Activated CD8-positive, alpha-beta memory T cell treated with anti-CD3 and anti-CD28 coated beads for 48 hours (primary cell): ENCODE measurements at places on chromosomes 12 and 14.

DNA sequence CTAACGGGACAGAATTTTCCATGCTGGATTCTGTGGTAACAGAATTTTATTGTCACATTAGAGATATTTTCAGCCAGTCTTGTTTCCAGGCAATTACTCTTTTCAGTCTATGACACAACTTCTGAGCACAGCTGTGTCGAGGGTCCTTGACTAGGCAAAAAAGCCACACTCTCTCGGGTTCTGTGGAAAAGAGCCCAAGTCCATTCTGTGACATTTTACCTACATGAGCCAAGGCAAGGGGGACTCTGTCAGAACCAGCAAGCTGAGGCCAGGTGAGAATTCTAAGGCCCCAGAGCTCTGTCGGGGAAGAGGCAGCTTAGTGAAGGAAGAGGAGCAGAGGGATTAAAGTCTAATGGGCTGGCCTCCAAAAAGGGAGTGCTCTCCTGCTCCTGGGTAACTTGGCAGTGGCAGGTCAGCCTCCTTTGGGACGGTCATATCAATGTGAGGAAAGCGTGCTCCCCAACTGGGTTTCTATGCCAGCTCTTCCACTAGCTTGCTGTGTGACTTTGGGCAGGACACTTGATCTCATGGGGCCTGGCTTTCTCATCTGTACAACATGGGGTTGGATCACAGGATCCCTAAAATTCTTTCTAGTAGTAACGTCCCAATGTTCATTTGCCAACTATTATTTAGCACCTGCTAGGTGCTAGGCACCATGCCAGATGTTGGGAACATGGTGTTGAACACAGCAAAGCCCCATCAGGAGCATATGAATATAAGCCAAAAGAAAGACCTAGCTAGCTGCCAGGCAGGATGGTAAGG is 16.0 kb upstream of the RIC8B start:
- DNase-seq: no peak

DNA sequence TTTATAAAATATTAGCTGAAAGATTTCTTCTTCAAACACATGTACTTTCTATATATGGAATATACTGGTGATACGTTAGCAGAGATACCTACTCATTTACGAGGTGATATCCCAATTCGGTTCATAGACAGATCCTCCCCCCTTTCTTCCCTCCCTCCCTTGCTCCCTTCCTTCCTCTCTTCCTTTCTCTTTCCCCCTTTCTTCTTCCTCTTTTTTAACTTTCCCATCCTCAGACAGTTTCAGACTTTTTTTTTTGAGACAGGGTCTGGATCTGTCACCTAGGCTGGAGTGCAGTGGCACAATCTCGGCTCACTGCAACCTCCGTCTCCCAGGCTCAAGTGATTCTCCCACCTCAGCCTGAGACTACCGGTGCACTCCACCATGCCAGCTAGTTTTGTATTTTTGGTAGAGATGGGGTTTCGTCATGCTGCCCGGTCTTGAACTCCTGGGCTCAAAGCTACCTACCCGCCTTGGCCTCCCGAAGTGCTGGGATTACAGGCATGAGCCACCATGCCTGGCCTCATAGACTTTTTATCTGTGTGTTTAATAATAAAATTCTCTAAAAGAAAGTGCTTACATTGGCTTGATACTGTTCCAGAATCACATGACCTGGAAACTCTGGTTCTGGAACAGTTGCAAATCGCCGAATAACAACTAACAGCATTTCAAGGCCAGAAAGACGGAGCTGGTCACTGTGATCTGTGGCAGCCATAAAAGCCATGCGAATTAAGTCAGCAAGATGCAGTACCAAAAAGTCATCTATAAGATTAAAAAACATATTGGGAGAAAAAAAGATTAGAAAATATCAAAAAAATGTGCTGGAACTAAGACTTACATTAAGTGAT is 99.2 kb downstream of the HEATR5A start:
- no peak for DNase-seq

DNA sequence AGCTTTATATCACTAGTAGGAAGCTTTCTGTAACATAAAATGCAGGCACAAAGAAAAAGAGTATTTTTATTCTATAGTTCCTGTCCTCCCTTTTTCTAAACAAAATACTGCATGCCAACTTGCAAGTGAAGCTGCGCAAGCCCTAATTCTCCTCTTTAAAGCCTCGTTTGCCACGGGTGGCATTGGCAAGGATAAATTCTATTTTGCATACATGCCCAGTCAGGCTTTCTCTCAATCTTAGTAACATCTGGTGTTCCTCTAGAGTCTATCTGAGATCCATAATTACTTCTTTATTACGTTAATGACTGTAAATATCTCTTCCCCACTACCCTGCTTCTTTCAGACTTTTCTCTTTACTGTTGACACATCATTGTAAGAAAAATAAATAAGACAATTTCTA is 97.1 kb upstream of the DAAM1 start:
- no peak for DNase-seq

- no peak for DNase-seq
Observed at GRCh38 chr14:82528016-82528415, 994.4 kb upstream of the SEL1L start.

- DNase-seq: no peak
Observed at GRCh38 chr12:113082486-113083148, 26.1 kb downstream of the DTX1 start.

- DNase-seq: no peak
Observed at GRCh38 chr14:33363682-33364081, 425.0 kb downstream of the NPAS3 start.

GRCh38 chr12:124437617-124438436 is 129.6 kb downstream of the NCOR2 start:
- no peak for DNase-seq

- no peak for DNase-seq
Observed at GRCh38 chr12:92216092-92216491, 70.4 kb upstream of the BTG1 start.

- no peak for DNase-seq
Observed at GRCh38 chr14:31510222-31510621, 22.4 kb upstream of the GPR33 start.

- no peak for DNase-seq
Observed at GRCh38 chr14:20372796-20373195, 29.4 kb downstream of the PARP2 start.

DNA sequence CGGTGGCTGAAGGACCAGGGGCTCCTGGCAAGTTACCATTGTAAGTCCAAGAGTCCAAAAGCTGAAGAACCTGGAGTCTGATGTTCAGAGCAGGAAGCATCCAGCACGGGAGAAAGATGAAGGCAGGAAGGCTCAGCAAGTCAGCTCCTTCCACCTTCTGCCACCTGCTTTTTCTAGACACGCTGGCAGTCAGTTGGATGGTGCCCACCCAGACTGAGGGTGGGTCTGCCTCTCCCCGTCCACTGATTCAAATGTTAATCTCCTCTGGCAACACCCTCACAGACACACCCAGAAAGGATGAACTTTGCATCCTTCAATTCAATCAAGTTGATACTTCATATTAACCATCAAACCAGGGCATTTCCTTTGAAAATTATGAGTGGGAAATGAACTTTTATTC is 1272.4 kb upstream of the TMEM132C start:
- DNase-seq: no peak

DNA sequence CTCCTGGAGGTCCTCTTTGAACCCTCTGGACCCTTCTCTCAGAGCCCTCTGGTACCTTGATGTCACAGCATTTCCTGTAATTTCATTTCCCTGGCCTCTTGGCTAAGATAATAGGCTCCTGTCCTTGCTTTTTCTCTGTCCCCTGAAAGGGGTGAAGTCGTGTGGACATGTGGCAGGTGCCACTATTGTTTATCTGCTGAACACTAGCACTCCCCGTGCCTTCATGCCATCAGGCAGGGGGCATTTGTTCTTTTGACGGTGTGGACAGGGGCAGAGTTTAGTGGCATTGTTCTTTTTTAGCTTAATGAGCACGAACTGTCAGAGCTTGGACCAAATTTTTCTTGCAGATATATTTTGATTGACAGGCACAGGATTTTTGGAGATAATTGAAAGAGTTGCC is 166.0 kb downstream of the RGS6 start:
- DNase-seq: no peak

DNA sequence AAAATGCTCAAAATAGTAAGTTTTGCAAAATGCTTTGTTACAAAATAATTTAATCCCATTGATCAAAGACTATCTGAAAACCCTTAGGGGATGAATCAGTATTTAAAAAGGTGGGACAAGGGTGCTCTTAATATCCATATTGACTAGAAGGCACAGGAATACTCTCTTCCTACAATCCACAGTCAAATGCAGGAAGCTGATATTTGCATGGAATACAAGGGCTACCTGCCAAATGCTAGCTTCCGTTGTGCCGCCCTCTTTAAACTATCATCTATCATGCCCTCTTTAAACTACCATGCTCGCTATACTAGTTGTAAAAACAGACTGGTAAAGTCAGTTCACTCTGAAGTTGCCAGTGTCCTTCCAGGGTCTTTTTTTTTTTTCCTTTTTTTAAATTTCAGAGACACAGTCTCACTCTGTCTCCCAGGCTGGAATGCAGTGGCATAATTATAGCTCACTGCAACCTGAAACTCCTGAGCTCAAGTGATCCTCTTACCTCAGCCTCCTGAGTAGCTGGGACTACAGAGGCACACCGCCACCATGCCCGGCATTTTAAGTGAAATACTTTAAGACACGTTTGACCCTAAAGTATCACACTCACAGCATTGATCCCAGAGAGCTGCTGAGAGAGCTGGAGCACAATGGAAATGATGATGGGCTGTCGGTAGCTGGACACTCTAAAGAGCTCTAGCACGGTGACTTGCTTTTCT is 6.7 kb downstream of the SLC2A3 start:
- DNase-seq: no peak

- no peak for DNase-seq
Observed at GRCh38 chr12:52298677-52299190, 7.4 kb upstream of the KRT81 start.

GRCh38 chr12:123941624-123942237 is 30.9 kb downstream of the CCDC92 start:
- no peak for DNase-seq

DNA sequence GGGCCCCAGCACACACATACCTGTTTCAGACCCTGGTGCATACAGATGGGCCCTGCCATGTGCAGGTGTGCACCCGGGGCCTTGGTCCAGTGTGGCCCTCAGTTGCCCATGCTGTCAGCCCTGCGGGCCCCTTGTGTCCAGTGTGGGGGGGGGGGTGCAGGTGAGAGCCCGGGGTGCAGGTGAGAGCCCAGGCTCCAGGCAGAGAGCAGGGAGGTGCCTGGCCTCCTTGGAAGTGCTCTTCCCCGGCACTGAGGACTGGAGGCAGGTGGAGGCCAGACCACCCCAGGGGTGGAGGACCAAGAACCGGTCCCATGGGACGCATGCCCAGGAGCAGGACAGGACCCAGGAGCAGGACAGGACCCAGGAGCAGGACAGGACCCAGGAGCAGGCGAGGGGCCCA is 40.9 kb downstream of the FBRSL1 start:
- no peak for DNase-seq

DNA sequence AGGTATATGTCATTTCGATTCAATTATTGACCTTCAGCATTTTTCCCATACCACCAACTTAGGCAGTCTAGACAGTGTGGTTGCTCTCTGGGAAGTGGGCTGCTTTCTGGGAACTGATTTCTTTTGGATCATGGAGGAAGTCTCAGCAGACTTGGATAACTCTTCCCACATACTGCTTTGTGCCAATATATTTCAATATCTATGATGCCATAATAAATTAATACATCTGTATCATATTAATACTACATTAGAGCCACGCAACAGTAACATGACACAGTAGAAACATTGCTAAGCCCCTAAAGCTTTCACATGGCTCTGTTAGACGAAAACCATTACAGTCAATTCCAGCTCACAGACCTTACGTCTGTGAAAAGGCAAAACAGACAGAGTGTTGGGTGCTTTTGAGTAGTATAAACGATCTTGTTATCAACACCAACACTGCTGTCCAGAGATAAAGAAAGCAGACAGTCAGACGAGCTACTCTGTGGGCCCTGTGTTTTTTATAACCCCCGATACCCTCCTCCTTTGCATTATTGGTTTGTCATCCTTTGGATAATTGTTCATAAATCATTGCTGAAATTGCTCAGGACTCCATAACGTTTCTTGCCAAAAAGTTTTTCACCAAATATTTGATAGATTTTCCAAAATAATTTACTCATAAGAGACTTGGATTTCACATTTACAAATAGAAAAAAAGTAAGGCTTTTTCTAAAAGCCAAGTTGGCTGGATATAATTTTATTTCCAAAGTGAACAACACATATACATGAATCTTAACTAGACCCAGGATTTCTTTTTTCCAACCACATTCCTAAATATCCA is 439.7 kb downstream of the ADAMTS20 start:
- no peak for DNase-seq

DNA sequence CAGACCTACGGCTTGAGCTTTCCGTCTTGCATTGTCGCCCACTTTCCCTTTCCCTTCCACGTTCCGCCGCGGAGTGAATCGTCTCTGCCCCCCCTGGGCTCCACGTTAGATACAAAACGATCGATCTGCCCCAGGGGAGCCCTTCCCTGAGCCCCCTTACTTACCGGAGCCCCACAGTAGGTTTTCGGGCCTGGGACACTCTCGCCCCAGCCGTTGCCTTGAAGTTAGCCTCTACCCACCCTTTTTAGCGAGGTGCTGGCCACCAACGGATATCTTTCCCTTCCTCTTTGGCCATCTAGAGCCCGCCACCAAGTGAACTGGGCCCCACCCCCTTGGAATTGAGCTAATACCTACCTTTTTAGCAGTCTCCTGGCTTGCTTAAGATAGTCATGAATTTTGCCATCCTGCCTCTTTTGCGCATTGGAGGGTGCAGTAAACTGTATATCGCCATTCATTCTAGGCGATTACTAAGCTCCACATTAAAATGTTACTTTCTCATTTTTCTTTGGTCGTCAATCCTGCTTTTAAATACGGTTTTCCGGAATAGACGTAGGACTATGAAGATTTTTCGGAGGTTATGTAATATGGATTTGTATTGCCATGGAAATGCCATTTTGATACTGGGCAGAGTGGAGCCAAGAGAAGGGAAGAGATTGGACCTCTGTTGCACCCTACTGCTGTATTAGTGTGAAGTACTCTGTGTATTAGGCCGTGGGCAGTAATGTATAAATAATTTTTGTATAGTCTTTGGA is 764 bp downstream of the RBM25 start:
- no peak for DNase-seq

DNA sequence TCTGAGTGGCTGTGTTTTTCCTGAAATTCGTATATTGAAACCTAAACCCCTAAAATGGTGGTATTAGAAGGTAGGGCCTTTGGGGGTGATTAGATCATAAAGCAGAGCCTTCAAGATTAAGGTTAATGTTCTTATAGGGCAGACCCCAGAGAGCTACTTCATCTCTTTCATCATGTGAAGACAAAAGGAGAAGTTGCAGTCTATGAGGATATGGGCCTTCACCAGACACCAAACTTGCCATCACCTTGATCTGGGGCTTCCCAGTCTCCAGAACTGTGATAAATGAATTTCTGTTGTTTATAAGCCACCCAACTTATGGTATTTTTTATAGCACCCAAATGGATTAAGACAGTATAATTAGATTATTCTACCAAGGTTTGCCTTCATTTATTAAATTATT is 275.0 kb upstream of the ATP2B1 start:
- no peak for DNase-seq

- DNase-seq: no peak
Observed at GRCh38 chr12:45939759-45940158, 50.6 kb downstream of the SCAF11 start.

- no peak for DNase-seq
Observed at GRCh38 chr14:51331486-51332367, 91.7 kb downstream of the TMX1 start.
